CD4-positive, alpha-beta T cell (primary cell): ENCODE measurements at places on chromosomes 3 and 15.

GRCh38 chr3:170274641-170275040 lies 52.4 kb downstream of the PRKCI start:
- DNase-seq: no peak

DNA sequence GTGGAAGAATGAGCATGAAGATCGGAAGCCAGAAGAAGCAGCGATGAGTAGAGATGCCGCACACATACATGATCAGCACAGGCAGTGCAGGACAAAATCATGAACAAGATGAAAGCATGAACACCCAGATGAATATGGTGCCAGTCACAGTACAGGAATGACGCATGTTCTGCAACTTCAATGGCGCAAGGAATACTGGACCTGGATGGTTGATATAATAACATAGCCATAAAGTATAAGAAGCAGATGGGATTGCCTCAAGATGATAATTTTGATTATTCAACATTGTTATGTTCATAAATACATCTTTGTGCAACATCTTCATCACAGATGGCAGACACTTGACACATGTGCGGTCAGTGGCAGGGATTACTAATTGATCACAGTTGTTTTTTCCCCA lies 59.7 kb upstream of the SLCO3A1 start:
- no peak for DNase-seq

GRCh38 chr3:186930143-186930640 lies at the start of gene ST6GAL1:
Gene ST6GAL1 (plus strand): TSS chr3:186930526. CDS start chr3:187042704, 112,178 bp downstream.
- DNase-seq: peak; percentile 61

DNA sequence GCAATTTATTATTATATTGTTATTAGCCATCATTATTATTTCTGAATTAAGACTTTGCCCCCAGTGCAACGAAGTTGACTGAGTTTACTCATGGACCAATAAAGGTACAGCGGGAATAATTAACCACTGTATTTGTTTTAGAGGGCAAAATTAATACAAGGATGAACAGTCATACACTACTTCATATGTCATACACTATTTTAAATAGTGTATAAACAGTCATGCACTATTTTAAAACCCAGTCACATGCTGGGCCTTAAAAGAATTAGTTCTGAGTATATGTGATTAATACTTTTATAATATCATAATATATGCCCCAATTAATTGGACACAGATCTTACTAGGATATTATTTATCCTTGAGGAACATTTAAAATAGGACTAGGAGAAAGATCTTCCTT lies 125.3 kb upstream of the NANOGP8 start:
- no peak for DNase-seq

DNA sequence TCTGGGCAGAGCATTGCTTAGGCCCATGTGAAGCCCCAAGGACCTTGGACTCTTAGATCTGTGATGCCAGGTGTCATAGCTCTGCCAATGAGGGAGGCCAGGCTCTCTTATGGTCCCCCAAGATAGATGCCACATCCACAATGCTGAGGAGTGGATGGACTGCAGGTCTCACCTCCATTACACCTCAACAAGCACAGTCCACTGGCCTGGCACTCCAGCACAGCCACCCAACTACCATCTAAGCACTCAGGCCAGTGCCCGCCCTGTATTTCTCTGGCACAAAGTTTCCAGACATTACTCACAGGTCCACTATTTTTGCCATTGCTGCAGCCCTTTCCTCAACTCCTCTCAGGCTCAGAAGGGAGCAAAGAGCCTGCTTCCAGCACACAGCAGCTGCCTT lies 613.5 kb upstream of the EPHA6 start:
- DNase-seq: no peak

GRCh38 chr3:173529062-173529711 lies 131.6 kb downstream of the NLGN1 start:
- DNase-seq: no peak

GRCh38 chr15:68417051-68417450 lies 14.9 kb downstream of the ITGA11 start:
- no peak for DNase-seq

- DNase-seq: peak; percentile 39
These were observed 75.2 kb upstream of the ACAD9 start for GRCh38 chr3:128804017-128804810.

GRCh38 chr3:12545473-12545791 lies at the start of gene MKRN2OS:
Gene MKRN2OS (minus strand): TSS chr3:12545499. CDS start chr3:12545464, 35 bp downstream.
- DNase-seq: no peak
